Cerebellum (tissue), 4 donors: ENCODE measurements at places on chromosomes 3 and 15. TPM values are rescaled to one million over a fixed set of nuclear protein-coding genes. Genes with fewer than 3 reads are reported as not detected.

The A4GNT gene
- not detected for total RNA-seq

The PCSK6 gene
- total RNA-seq: 23.0 TPM

The ACP3 gene
- total RNA-seq: 0.91 TPM

The KNG1 gene
- total RNA-seq: not detected

The RASGRF1 gene
- total RNA-seq: 16.9 TPM

The CYP8B1 gene
- total RNA-seq: not detected

The PLA2G4E gene
- not detected for total RNA-seq

The TRPM1 gene
- total RNA-seq: not detected

The SH2D7 gene
- total RNA-seq: not detected

The ALDH1A2 gene
- 8.9 TPM for total RNA-seq

The SI gene
- total RNA-seq: 0.18 TPM

The PAK6 gene
- total RNA-seq: 3.7 TPM

The KY gene
- total RNA-seq: 2.1 TPM

The GP5 gene
- total RNA-seq: 0.09 TPM
